CD4-positive, alpha-beta T cell treated with Interferon alpha-2 for 1 hour (primary cell): ENCODE measurements at places on chromosomes 4 and X.

DNA sequence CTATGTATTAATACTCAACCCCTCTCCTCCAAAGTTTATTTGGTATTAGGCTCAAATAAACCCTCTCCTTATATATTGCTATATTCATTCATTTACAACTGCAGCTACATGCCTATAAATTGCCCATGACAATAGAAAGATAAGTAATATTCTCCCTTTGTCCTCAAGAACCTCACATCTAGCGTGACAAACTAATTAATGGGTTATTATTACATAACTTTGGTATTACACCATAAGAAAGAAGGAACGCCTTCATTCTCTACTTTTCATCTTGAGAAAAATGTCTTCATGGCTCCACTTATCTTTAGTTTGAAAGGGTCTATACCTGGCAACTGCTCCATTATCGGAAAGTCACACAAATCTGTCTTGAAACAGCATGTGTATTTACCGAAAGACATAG lies 157.7 kb upstream of the RASGEF1B start:
- DNase-seq, result no peak

- DNase-seq, result no peak
These were observed 224.0 kb downstream of the APBB2 start for GRCh38 chr4:40990236-40990898.

- DNase-seq, result no peak
These were observed 265.3 kb downstream of the PCDH18 start for GRCh38 chr4:137267024-137267423.

DNA sequence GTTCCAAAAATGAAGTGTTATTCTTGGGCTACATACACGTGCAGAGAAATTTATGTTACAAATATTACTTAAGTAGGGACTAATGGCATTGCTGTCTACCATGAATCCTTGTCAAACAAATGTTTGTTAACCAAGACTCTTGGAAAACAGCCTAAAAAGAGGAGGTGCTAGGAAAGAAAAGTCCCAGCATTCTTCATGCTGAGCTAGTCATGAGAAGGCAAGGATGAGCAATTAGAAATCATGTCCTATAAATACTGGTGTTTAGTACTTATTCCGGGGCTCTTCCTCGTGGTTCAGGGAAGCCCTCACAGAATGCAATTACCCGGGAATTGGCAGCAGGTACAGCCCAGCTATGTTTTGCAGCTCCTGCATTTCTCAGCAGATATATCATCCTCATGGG lies 378.1 kb upstream of the FTHL17 start:
- no peak for DNase-seq

DNA sequence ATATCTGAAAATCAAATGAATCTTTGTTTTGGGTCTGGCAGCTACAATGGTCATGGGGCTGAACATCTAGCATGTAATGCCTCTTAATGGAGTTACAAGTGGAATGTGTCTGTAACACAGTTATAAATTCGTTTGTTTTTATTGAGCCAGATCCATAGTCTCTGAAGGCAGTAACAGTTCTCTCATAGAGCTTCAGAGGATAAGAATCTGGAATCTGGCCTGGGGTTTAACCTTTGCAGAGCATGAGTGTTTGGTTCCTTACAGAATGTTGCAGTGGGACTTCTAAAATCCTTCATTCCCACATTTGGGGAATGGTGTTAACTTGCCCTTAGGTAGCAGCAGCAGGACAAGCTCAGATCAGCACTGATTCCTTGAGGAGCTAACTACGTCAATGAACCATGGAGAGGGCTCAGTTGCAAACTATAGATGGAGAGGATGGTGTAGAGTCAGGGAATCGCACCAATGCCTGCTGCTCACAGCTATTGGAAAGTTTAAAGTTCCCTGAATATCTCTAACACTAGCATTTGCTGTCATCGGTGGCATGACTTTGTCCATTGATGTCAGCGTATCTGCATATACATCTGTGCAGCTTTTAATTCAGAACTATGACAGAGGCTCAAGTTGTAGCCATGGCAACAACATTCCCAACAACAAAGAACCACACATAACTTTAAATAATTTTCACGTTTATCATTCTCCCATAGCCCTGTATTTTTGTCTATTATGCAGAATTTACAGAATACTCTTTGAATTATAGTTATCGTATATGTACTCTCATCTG lies 72.2 kb downstream of the RASGEF1B start:
- DNase-seq, result no peak

- DNase-seq, result peak; percentile 39
These were observed 22.6 kb downstream of the WDR1 start for GRCh38 chr4:10093801-10094552.

GRCh38 chrX:152276277-152276676 lies 137.9 kb upstream of the MAGEA10 start:
- no peak for DNase-seq

- no peak for DNase-seq
These were observed 148.7 kb upstream of the RASGEF1B start for GRCh38 chr4:81620442-81620841.

DNA sequence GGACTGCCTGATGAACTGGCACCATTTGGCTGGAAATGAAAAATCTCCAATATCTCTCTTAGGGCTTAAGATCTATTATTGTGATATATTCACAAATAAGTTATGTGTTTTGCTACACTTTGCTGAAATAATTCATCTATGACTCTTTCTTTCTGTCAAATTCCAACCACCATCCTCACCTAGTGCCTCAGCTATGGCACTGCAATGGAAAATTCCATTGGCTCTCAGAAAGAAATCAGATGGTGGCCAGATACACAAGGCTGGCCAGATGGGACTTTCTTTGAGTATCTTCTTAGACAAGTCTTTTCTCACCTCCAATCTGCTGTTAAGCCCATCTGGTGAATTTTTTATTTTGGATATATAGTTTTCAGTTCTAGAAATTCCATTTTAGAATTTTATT lies 28.0 kb downstream of the NAT8L start:
- DNase-seq, result no peak

- DNase-seq, result no peak
These were observed 43.9 kb upstream of the GEMIN8 start for GRCh38 chrX:14073556-14073955.

- no peak for DNase-seq
These were observed 127.3 kb downstream of the MAD2L1 start for GRCh38 chr4:119939071-119939995.

DNA sequence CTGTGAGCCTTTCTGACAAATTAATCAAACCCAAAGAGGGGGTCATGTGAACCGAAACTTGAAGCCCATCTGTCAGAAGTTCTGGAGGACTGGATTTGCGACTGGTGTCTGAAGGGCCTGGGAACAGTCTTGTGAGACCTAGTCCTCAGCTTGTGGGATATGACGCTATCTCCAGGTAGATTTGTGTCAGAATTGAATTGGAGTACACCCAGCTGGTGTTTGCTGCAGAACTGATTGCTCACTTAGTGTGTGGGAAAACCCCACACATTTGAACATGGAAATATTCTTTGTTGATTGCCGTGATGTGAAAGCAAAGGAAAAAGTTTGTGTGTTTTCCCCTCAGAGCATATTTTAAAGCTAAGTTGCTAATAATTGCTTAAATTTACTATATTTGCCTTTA lies 30.3 kb upstream of the TMSB15B start:
- no peak for DNase-seq

GRCh38 chrX:63761639-63762038 lies 23.4 kb downstream of the ARHGEF9 start:
- DNase-seq, result peak; percentile 36

- no peak for DNase-seq
These were observed 199.8 kb upstream of the ZIC3 start for GRCh38 chrX:137366018-137366633.

DNA sequence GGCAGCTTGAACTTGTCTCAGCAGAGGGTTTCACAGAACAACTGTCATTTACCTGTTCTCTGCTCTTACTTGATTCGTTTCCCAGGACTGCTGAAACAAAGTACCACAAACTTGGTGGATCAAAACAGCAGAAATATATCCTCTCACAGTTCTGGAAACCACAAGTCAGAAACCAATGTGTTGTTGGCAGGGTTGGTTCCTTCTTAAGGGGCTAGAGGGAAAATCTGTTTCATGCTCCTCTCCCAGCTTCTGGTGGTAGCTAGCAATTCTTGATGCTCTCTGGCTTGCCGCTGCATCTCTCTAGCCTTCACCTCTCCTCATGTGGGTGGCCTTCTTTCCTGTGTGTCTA lies 4.7 kb downstream of the TLR8 start:
- DNase-seq, result no peak
